ENCODE measurements at places on chromosomes 12 and 14. TPM values are rescaled to one million over a fixed set of nuclear protein-coding genes. Genes with fewer than 3 reads are reported as not detected.

GRCh38 chr12:109160433-109160832 lies 44.0 kb downstream of the ACACB start:
- no peak for DNase-seq

DNA sequence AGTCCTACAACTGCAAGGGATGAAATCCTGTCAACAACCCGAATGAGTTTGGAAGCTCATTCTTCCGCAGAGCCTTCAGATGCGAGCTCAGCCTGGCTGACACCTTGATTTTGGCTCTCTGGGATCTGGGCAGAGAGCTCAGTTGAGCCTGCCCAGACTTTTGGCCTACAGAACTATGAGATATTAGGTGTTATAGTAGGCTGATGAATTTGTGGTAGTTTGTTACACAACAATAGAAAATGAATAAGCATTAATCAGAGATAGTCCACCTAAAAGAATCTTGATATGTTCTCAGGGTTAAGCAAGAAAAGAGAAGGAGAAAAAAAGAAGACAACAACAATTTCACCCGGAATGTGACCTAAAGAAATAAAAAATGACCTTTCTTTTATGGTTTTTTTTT lies 30.4 kb upstream of the GZMB start:
- no peak for DNase-seq

- DNase-seq: no peak
Observed at GRCh38 chr12:43004908-43005307, 415.4 kb upstream of the PRICKLE1 start.

GRCh38 chr14:94349276-94349675 lies 26.1 kb upstream of the SERPINA6 start:
- peak; percentile 44 for DNase-seq

- DNase-seq: peak; percentile 63
Observed at GRCh38 chr12:40105265-40105514, 691 bp downstream of the SLC2A13 start.

- DNase-seq: no peak
Observed at GRCh38 chr14:105818712-105819005, 292.3 kb downstream of the TMEM121 start.

DNA sequence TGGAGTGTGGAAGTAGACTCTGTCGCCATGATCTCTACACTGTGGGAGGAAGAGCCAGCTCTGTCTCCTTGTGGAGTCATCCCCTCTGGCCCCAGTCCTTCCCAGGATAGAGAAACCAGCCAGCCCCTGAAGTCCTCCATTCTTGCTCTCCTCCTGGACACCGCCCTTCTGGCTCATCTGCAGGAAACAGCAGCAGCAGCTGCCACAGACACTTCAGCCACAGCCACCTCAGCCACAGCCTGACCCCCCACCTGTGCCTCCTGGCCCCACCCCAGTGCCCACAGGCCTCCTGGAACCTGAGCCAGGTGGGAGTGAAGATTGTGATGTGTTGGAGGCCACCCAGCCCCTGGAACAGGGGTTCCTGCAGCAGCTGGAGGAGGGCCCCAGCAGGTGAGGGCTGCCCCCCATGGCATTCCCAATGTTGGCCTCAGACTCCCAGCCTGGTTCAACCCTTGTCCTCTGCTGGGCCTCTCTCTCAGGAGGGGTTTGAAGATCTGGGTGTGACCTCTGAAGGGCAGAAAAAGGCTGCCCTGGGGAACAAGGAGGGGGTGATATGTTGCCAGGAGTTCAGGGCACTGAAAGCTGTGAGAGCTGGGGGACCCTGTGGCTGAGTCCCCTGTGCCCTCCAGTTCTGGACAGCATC lies 10.5 kb downstream of the PRPF40B start:
- no peak for DNase-seq

DNA sequence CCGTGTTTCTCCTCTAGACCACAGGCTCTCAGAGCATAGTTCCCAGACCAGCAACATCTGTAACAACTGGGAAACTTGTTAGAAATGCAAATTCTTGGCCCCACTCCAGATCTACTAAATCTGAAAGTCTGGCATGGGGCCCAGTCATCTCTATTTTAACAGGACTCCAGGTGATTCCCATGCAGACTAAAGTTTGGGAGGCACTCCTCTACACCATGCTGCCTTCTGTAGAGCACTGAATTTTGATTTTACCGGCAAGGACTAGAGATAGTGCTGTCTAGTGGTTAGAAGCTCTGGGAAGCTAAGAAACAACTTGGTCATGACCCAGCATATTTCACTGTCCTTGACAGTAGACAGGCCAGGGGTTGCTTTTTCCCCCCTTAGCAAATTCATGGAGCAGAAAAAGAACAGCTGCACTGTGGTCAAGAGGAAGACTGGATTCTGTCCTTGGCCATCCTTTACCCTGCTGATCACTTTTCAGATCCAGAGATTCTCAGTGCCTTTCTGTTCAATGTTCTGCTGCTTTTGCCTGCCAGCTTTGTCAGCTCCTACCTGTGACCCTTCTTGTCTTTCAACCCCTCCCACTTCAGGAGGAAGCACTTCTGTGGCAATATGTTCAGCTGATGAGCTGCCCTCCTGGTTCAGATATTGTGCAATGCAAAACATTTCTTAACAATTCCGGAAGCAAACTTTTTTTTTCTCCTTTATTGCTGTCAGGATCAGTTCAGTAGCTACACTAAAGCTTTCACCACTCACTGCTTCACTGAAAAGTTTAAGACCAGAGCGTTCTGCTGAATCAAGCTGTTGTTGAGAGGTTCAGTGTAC lies 133.8 kb upstream of the NUDT4 start:
- DNase-seq: no peak

GRCh38 chr12:124952295-124952694 lies 36.6 kb downstream of the DHX37 start:
- no peak for DNase-seq

DNA sequence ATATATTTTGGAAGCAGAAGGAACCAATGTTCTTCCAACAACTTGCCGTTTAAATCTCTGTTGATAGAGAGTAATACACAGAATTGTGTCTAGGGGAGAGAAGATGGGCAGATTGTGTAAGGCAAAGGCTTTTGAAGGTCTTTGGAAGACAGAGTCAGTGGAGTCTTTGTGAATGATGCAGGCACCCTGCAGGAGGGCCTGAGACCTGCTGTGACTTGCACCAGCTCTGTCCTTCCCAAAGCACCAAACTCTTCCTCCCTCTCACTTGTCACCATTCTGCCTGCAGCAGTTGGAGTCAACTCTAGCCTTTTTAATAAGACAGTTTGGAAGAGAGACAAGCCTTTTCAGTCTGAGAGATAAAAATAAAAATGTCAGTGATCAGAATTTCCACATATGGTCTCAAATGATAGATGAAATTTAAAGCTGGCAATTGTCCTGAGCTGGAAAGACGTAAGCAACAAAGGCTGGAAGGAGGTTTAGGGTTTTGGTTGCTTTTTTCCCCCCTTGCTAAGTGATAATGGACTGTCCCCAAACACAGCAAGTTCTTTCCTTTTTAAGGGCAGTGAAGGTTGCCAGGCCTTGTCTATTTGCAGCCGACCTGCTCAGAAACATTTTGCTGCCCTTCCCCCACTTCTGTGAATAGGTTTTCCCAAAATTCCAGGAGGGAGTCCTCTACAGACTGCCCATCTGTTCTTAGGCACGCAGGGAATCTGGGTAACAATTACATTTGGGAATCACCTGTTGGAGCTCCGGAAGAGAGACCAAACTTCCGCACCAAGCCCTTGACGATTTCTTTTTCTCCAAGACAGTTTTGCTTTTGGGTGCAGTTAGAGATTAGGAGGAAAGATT lies 103.0 kb upstream of the NTF3 start:
- DNase-seq: no peak

DNA sequence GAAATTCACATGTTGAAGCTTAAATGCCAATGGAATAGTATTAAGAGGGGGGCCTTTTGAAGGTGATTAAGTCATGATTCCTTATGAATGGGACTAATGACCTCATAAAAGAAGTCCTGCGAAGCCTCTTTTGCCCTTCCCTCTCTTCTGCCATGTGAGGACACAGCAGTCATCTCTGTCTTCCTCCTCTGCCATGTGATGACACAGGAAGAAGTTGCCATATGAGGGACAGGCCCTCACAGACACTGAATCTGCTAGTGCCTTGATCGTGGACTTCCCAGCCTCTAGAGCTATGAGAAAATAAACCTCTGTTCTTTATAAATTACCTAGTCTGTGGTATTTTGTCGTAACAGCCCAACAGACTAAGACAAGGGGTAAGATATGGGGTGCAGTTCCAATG lies 100.7 kb downstream of the VCPKMT start:
- DNase-seq: no peak

DNA sequence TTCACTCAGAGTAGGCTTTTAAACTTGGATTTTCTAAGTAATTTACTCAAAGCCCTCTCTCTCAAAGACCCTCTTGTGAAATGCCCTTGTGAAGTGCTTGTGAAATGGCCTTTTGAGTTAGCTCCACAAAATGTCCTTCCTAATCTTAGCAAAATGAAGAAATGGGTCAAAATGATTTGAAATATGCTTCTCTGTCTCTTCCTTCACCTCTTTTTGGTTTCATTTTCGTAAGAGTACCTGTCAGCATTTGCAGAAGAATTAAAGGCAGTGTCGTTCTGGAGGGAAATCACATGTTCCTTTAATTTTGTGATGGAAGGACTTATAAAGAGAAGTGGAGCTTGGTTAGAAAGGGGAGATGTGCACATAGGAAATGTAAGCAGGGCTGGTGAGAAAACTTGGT lies 93.7 kb downstream of the HMGA2 start:
- DNase-seq: no peak

DNA sequence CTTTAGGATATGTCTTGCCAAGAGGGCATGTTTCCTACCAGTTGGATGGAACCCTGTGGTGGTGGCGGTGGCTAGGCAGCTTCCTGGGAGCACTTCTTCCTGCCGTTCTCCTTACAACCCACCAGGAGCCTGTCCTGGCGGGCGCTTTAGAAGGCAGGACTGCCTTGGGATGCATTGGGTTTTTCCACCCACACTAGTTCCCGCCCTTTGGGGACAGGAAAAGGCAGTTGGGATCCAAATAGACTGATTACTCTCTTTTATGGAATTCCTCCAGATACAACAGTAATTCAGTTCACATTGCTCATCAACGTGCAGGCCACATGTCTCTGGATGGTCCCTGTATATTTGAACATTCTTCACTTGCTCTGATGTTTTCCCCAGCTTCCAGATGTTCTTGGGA lies 305.7 kb upstream of the SSTR1 start:
- no peak for DNase-seq

GRCh38 chr14:23358042-23358441 lies 5.4 kb upstream of the SLC22A17 start:
- DNase-seq: no peak

DNA sequence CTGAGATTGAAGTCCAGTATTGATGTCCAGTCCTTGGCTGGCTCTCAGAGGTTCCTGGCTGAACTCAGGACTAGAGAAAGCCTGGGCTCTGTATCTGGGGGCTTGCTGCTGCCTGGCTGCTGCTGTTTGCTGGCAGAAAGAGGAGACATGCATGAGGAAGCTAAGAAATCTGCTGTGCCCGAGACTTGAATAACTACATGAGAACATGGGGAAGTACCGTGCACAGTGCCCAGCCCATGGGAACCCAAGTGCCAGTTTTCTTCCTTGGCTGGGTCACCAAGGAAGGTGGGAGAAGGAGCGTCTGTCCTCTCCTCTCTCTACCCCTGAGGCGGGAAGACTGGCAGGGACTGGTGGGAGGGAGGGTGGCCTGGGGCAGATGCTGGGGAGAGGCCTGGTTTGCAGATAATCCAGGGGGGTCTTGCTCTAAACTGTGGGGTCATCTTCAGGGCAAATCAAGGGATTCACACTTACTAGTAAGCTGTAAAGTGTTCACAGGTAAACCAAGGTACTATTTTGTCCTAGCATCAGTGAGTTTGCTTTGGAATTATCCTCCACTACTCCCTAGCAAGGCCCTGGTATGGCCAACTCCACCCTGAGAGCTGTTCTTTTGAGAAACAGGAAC lies 13.8 kb upstream of the ZFP36L1 start:
- DNase-seq: no peak

- DNase-seq: no peak
Observed at GRCh38 chr12:11744410-11744801, 94.9 kb downstream of the ETV6 start.

GRCh38 chr12:53940443-53941014 lies 1.9 kb downstream of the HOXC13 start:
- DNase-seq: no peak

DNA sequence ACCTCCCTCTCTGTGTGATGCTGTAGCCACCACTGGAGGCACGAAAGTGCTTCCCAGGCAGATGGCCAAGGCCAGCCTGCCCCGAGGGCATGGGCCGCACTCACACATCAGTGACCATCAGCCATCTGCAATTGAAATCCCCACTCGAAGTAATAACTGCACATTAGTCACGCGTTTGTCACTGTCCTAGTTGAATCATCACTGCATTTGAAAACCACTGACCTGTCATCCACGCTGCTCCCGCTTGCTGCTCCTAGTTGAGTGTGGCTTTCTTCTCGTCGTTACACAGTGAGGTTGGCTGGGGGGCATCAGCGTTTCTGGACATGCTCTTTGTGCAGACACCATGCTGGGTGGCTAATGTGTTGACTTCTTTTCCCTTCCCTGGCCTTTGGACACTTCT lies 176.1 kb downstream of the ADGRD1 start:
- no peak for DNase-seq

GRCh38 chr14:37870632-37871346 lies 275.4 kb downstream of the TTC6 start:
- no peak for DNase-seq

GRCh38 chr12:71071536-71072097 lies 86.2 kb downstream of the TSPAN8 start:
- DNase-seq: no peak

DNA sequence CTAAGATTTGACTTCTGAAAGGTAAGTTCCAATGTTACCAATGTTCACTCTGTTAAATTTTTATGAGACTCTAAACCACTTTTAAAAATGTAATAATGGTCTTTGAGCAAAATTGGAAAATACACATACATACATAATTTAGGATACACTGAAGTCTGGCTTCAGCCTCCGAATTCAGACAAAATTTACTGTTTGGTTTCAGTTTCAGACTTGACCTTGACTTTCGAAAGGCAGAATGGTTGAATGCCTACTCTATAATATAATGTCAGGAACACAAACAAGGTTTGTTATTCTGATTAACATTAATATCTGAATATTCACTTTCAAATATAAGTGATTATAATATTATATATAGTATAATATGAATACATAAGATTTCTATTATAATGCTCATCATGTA lies 74.1 kb upstream of the KRAS start:
- no peak for DNase-seq

GRCh38 chr12:123237646-123238329 lies 4.6 kb downstream of the MTRFR start:
- peak; percentile 66 for DNase-seq

DNA sequence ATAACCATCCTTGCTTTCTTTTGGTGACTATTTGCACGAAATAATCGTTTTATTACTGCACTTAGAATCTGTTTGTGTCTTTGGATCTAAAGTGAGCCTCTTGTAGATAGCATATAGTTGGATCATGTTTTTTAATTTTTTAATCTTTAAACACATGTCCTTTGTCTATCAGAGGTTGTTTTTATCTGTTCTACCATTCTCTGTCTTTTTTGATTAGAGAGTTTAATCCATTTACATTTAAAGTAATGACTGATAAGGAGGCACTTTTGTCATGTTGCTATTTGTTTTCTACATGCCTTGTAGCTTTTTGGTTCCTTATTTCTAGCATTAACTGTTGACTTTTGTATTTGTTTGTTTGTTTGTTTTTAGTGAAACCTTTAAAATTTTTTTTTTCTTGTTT lies 506.2 kb upstream of the RGS6 start:
- no peak for DNase-seq

The MYG1 gene
- total RNA-seq: 26.9 TPM

The IAPP gene
- total RNA-seq: not detected

The IGF1 gene
- 26.1 TPM for total RNA-seq

The KIF5A gene
- 0.11 TPM for total RNA-seq

The SERPINA10 gene
- total RNA-seq: not detected

The LHX5 gene
- not detected for total RNA-seq

The MIP gene
- not detected for total RNA-seq

The LTB4R2 gene
- total RNA-seq: 0.98 TPM

The VAMP1 gene
- total RNA-seq: 1.7 TPM

The CLEC7A gene
- total RNA-seq: 4.2 TPM

Data from right atrium auricular region (tissue), 2 donors.